Stimulated activated CD4-positive, alpha-beta T cell treated with anti-CD3 and anti-CD28 coated beads, Interleukin-1b, Interleukin-23, amount 100 ng/mL, for 1 hour (primary cell): ENCODE measurements at places on chromosomes 1 and 21.

DNA sequence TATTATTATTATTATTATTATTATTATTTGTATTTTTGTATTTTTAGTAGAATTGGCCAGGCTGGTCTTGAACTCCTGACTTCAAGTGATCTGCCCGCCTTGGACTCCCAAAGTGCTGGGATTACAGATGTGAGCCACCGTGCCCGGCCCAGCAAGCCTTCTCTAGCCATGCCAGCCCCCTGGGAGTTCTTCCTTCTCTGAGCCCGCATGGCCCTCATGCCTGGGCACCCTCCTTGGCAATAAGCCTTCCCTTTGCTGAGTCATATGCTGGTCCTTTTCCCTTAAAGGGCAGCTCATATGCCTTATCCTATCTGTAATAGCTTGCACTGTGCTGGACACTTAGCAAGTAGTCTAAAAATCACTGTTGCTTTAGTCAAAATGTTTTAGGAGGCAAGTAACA, 8.5 kb upstream of the NBL1 start:
- DNase-seq, result no peak

GRCh38 chr1:154821083-154821482, 49.0 kb downstream of the KCNN3 start:
- DNase-seq, result no peak

DNA sequence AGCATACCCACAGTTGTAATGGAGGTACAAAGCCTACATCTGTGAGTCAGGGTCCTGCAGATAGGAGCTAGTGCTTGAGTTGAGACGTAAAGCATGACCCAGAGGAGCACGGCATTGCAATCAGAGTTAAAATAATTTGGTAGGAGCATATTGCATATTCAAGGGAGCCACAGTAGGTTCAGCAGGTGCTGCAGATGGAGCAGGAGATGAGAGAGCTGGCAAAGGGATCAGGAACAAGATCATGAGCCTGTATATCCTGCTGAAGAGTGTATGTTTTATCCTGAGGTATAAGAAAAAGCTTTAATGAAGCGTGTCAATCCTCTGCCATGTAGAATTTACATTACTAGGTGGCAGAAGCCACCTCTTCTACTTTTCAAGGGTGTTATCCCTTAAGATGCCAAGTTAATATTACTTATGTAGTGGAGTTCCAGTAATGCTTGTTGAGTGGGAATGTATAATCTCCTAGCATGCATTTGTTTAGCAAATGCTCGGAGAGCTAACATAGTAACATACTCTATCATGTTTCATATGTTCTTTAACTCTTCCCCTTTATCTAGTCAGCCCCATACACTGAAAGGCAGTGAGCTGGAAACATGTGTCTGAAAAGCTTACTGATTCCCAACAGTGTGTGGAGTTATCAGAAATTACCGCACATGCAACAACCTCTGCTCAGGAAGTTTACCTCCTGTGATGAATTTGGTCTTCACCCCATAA, 300.3 kb downstream of the GRIK1 start:
- DNase-seq, result no peak

- DNase-seq, result no peak
Observed at GRCh38 chr1:30524840-30525617, 198.4 kb downstream of the MATN1 start.

- no peak for DNase-seq
Observed at GRCh38 chr1:20586953-20587660, 1.8 kb upstream of the CDA start.

- no peak for DNase-seq
Observed at GRCh38 chr1:204662530-204662929, 23.0 kb downstream of the LRRN2 start.

DNA sequence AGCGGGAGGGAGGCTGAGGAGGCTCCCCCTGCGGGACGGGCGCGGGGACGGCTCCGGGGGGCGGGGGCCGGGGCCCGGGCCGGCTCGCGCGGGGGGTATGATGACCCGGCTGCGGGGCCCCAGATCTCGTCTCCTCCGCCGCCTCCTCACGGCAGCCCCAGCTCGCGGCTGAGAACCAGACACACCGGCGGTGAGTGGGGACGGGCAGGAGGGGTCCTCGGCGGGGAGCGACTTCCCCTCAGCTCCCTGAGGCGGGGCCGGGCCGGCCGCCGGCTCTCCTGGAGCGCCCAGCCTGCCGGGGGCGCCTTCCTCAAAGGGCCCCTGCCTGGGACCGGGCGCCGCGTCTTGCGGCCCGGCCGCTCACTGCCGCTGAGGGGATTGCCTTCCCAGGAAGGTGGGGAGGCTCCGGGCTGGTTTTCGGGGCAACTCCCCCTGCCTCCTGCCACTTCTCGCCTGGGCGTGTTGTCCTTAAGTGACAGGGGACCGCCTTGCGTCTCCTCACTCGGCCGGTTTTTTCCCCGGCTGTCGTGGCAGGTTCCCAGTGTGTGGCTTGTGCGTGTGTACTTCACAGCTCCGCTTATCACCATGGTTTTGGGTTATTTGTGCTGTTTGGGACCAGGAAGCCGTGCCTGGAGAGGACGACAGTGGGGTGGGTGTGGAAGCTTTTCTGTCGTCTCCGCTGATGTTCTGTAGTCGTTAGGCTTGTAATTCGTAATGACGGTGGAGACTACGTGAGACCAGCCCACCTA, 800 bp downstream of the HIPK1 start:
- peak; percentile 26 for DNase-seq

DNA sequence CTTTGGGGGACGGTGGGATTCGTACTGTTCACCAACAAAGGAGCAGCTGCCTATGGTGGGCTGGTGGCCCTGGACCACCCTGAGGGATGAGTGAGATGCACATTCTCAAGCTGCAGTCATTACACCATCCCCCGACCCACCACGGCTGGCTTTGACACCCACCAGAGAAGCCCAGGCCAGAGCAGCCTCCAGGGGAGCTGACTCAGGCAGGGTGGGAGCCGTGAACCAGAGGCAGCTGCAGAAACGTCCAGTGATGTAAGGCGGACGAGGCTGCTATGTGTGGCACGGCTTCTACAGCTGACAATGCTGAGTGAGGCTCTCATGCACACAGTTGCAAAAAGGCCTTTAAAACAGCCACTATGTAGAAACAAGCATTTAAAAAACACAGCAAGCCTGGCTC, 40.1 kb downstream of the CHAF1B start:
- no peak for DNase-seq

DNA sequence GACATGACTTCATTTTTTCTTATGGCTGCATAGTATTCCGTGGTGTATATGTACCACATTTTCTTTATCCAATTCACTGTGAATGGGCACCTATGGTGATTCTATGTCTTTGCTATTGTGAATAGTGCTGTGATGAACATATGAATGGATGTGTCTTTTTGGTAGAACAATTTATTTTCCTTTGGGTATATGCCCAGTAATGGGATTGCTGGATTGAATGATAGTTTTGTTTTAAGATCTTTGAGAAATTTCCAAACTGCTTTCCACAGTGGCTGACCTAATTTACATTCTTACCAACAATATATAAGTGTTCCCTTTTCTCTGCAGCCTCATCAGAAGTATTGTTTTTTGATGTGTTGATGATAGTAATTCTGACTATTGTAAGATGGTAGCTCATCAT, 361.7 kb upstream of the SGIP1 start:
- no peak for DNase-seq

DNA sequence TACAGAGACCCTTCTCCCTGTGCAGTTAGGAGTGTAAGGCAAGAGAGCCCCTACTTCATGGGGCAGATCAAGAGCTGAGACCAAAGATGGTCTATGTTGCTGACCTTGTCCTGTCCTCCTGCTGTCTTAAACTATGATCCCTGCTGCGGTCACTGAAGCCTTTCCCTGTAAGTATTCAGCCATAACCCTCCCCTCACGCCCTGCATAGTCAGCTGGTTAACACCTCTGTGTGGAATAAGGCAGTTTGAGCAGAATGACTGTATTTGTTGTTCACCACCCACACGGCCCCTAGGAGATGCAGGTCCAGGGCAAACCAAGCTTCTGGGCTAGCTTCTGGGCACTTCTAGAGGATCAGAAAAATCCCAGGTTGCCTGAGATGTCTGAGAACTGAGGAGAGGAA, 356 bp downstream of the TSPAN1 start:
- DNase-seq, result no peak

- no peak for DNase-seq
Observed at GRCh38 chr1:160777486-160778089, 18.4 kb upstream of the LY9 start.

DNA sequence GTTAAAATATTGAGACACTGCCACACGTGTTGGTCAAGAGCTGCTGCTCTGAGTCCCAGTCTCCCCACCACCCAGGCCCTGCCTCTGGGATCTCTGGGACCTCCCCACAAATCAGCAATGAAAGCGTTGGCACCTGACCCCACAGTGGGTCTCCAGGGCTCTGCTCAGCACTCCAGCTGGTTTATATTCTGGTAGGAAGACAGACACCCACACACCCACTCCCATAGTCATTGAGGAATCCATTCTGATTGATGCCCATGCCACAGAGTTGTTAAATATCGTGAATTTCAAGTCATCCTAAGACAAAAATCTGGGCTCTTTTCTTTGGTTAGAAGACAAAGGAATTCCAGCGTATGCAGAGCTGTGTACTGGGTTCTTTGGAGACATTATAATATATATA, 91.6 kb downstream of the KIF26B start:
- DNase-seq, result no peak

GRCh38 chr1:160210561-160210960, 5.4 kb downstream of the PEA15 start:
- DNase-seq, result no peak

- no peak for DNase-seq
Observed at GRCh38 chr1:8863794-8864233, 14.7 kb downstream of the ENO1 start.

GRCh38 chr1:203915811-203916210, 54.4 kb downstream of the SNRPE start:
- DNase-seq, result no peak

DNA sequence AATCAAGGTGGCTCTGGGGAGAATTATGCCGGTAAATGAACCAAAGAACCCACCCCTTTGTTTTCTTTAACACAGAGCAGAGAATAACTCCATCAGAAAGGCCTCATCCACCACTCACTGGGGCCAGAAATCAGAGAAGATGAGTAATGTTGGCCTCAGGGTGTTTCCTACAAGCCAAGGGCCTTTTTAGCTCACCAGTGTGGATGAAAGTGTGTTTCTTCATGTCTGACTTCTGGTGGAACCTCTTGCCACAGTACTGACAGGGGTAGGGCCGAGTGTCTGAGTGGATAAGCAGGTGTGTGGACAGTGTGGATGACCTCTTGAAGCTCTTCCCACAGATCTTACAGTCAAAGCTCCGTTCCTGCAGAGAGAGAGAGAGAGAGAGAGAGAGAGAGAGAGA, 8.3 kb downstream of the GFI1 start:
- no peak for DNase-seq

DNA sequence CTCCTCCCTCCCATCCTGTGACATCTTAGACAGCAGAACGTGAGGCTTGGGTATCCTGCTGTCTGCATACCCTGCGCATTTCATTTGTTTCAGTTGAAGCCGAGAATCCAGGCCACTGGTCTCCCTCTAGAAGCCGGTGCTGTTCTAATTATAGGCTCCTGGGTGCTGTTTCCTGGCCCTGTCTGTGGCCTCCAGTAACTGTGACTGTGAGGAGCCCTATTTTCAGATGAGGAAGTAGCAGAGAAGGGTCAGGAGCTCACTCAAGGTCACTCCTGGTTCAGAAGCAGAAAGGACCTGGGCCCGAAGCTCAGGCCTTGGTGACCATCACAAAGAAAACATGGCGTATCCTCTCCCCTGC, 24.0 kb downstream of the COQ8A start:
- DNase-seq, result no peak

DNA sequence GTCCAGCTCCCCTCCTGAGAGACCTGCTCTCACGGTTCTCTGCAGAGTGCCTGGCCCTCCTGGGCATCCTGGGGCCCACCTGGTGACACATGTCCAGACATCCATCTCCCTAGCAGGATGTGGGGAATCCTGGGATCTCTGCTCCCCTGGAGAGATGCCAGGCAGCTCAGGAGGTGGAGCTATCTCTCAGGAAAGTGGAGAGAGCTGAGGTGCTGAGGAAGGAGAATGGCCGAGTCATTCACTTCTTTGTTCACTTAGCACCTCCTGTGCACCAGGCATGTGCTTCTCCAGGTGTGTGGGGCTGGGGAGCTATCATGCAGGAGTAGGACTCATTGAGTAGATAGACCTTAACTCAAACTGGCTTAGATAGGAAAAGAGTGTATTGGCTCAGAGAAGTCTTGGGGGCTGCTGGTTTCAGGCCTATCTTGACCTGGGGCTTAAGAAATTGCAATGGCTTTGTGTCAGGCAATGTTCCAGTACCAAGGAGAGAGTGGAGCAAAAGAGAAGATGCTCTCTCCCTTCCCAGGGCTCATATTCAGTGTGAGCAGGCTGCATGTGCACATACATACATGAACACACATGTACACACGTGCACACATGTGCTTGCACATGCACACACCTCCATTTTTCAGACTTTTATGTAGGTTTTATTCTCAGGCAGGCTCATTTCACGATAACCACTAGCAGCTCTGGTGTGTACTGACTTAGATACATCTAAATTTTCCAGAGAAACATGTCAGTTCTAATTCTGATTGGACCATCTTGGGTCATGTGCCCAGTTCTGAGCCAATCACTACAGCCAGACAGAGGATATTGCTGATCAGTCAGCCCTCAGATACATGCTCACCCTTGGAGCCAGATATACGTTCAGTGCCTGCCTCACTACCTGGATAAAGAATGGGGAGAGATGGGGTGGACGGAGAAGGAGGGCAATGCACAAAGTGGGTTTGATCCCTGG, 437.6 kb downstream of the PTPRU start:
- DNase-seq, result no peak

DNA sequence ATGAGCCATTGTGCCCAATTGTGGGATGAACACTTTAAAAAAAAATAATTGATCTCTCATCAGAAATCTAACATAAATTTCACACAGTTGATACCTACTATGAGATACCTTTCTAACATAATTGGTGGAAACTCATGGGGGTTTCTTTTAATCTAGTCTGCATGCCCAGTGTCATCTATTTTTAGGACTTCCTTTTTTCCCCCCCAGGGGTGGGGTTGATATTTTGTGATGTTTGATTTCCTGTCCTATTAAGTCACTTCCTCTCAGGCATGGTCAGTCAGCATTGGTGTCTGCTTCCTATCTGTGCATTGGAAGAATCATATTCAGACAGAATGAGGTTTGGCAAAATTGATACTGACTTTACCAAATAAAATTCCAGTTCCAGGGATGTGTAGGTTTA, 21.5 kb downstream of the NFYC start:
- no peak for DNase-seq

GRCh38 chr1:209456878-209457277, 126.6 kb upstream of the CAMK1G start:
- DNase-seq, result no peak

- no peak for DNase-seq
Observed at GRCh38 chr1:43058056-43058455, 99.4 kb upstream of the SLC2A1 start.

- no peak for DNase-seq
Observed at GRCh38 chr1:110888049-110888448, 15.1 kb downstream of the CD53 start.

- DNase-seq, result peak; percentile 36
Observed at GRCh38 chr1:160795951-160796383, at the start of gene LY9. Gene LY9 (plus strand): TSS chr1:160796174. CDS start chr1:160796188, 14 bp downstream.

DNA sequence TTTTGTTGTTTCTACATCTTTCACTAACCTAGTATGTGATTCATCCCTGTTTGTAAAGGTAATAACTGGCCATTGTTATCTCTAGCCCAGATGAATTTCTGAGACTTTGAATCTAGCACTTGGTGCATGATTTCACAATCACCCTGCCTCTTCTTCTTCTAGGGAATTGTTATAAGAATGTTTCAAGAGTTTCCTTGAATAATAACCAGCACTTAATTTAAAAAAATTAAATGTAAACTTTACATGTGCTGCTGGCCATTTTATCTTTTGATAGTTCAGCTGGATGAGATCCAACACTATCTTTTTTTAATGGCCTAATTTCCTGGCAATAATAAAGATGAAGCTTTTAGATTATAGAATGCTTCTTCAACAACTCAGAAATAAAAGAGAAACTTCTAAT, 31.8 kb downstream of the UBE2U start:
- DNase-seq, result no peak
